Omental fat pad (tissue), 4 donors: ENCODE measurements at places on chromosomes 1 and 21.

- no peak for DNase-seq
These were observed 10.6 kb downstream of the ZBTB17 start for GRCh38 chr1:15965228-15965767.

DNA sequence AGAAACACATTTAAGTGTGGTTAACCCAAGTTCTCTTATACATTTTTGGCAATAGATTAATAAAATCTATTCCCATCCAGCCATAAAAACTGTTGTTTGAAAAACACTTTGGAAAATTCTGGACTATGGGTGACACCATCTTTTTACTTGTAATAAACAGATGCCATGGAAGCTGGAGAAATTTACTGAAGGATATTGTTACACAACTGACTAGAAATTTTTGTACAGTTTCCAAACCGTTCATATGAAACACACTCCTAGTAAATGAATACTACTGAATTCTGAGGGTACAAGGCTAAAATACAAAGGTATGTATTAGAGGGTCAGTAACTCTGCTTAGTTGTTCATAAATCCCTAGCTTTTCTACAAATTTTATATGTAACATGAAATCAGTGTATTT, 48.7 kb downstream of the TRIM33 start:
- no peak for DNase-seq

DNA sequence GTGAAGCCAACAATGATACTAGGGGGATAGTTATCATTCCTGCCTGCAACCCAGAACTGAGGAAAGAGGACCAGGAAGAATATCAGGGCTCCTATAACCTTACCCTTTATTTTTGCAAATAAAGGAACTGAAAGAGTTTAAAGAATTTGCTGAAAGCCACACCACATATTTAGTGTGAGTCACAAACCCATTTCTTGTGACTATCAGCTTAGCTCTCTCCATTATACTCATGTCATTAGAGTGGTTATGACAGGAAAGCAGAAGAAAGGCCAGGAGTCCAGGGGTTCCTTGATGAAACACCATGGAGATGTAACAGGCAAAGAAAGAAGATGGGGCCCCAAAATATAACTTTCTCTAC, 141.1 kb upstream of the SAMSN1 start:
- no peak for DNase-seq

GRCh38 chr1:233090746-233091494, 140.5 kb downstream of the NTPCR start:
- no peak for DNase-seq

GRCh38 chr1:118987468-118988185, 516 bp downstream of the TBX15 start:
- DNase-seq = no peak

DNA sequence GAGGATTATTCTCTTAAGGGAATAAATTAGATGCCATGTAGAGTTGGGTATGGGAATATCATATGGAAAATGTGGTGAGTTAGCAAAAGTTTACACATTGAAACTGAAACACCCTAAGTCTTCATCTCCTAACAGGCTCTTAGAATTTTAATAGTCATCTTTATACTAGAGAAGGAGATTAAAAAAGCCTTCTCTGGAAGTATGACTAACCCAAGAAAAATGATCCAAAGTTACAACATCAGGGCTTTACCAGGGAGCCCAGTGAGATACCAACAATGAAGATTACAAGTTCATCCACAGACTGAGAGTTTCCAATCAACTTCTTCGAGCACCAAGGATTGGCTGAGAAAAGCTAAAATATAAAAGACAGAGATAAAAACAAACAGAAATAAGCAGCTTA, 70.0 kb upstream of the KIAA0040 start:
- DNase-seq = no peak
